ENCODE measurements at places on chromosomes 5 and 9.

DNA sequence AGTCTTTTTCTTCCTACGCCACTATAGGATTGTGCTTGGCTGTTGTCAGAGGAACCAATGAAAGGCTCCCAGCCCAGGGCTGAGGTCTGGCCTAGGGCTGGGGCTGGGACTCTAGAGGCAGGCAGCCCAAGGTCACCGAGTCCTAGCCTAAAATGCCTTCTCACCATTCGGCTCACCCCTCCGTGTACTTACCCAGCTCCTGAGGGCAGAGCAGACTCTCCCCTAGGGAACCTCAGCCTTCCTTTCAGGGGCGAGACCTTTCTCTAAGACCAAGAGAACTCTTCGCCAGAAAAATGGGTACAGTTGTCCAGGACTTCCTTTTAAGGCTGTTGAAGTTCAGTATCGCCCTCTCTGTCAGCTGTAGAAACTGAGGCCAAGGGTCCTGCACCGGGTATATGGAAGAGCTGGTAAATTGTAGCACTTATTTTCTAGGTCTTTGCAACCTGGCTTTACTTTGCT is 1.7 kb upstream of the SPRY4 start:
- DNase-seq: no peak

GRCh38 chr9:133225171-133226011 is 16.3 kb upstream of the OBP2B start:
- no peak for DNase-seq

GRCh38 chr9:127937388-127938297 is at the start of gene DPM2:
Gene DPM2, minus strand, starts transcription at chr9:127937854. Its CDS starts 34 bp downstream, at chr9:127937820.
- peak; percentile 42 for DNase-seq

- no peak for DNase-seq
Observed at GRCh38 chr5:160082614-160083500, 36.4 kb downstream of the PWWP2A start.

GRCh38 chr9:89358985-89359384 is 40.7 kb downstream of the SECISBP2 start:
- peak; percentile 18 for DNase-seq

DNA sequence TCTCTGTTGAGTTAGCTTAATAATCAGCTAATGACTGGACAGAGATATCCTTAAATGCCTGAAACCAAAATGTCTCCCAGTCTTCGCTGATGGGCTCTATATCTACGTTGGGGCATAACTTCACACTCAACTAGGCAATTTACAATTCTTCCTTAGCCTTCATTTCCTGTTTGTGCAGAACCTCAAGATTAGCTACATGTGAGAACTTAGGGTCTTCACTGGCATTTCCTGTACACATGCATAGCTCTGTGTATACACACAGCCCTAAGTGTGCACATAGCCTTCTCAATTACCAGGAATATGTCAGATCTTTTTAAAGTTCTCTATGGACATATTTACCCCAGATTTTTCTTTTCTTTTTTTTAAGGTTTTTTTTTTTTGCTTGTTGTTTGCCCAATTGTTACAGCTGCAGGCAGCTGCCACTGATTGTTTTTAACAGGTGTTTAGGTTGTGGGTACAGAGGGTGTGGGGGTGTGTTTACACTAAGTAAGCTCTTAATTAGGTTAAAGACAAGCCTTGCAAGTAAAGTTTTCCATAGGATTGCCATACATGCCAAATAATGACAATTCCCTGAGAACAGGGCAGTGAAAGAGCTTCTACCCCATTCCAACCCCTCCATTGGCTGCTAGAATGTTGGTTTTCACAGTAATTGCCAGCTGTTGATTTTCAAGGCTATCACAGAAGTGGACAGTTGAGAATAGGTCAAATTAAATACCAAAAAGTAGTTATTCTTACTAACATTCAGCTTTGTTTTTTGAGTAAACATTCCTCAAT is 441.0 kb downstream of the TLE4 start:
- no peak for DNase-seq

DNA sequence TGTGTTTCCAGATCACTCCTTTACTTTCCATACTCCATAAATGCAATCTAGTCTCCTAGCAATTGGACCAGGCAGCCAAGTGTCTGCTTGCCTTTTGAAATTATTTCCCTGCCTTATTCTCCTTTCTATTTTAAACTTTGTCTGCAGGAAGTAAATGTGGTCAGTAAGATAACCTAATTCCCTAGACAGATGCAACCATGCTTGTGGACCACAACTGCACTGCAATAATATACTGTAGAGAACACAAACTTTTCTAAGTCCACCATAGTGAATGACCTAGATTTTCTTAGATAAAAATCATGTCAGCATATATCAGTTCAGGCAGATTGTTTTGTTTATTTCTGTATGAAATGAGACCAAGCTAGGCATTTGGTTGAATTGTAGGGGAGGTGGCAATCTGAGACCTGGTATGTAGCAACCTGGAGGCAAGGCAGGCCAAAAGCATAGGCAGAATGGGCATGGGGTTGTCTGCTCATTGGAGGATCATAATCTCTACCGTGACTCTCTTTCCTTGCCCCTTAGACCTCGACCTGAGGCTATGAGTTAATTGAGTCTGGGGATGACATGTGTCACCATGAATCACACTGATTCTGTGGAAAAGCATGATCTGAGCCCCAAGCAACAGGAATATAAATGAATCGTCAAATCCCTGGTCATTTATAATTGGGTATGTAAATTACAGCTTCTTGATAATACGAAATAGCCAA is 20.7 kb downstream of the ACTL7B start:
- no peak for DNase-seq

GRCh38 chr5:112614986-112615385 is 122.7 kb upstream of the APC start:
- no peak for DNase-seq

- DNase-seq: no peak
Observed at GRCh38 chr5:121144764-121145163, 680.7 kb downstream of the PRR16 start.

DNA sequence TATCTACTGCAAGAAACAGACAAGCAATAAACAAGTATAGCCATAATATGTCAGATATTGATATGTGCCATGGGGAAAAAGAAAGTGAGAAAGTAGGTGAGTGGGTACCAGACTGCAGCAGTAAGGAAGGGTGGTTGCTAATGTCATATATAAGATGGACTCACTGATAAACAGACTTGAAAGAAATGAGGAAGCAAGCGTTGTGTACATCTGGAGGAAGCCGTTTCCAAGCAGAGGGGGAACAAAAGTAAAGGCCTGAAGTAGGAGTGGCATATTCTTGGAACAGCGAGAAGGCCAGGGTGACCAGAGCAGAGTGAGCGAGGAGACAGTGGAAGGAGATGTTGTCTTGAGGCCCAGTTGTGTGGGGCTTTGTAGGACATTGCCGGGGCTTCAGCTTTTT is 142.2 kb upstream of the MAP3K1 start:
- DNase-seq: no peak

GRCh38 chr5:111553868-111554267 is 41.5 kb upstream of the STARD4 start:
- DNase-seq: no peak

GRCh38 chr9:81112627-81113452 is 576.5 kb downstream of the TLE1 start:
- no peak for DNase-seq

GRCh38 chr5:143262393-143263174 is 140.9 kb downstream of the NR3C1 start:
- no peak for DNase-seq

DNA sequence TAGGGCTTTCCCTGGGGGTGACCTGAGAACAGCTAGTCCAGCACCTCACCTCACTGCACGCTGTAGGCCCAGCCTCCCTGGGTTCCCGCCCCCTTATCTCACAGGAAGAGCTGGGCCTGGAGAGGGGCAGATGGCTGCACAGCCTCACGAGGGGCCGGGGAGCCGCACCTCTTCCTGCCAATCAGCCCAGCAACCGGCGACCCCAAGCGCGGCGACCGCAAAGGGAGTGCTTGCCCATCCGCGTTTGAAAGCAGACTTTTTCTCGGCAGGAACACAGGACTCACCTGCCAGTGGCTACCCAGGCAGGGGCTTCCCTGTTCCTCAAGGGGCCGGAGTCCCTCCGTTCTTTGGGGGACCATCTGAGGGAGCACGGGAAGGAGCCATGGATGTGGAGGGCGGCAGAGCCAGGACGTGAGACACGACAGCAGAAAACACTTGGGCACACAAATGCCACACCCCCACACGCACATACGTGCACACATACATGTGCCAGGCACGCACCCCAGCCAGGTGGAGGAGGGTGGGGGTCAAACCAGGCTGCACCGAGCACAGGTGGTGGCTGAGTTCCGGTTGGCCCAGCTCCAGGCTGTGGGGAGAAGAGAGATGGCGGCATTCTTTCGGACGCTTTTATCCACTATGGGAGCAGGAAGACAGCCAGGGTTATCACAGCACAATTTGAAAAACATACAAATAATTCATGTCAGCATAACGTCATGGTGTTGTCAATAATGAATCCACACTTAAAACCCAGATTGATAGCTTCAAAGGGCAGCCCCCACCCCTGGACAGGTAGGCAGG is 11.3 kb downstream of the TMEM250 start:
- no peak for DNase-seq

DNA sequence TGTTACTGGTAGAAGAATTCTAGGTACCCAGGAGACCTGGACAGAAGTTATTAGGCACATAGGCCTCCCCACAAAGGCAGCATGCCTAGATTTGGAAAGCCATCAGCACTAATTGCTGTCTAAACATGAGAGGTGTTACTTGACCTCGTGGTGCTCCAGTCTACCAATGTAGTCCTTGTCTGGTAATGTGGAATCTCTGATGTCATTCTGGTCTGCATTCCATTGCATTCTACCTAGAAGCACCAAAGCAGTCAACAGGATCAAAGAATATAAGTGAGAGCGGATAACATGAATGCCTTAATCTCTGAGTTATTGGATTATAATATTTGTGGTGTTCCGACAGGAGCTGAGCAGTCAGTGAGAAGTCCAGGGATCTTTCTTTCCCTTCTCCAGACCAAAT is 175.2 kb downstream of the PSAT1 start:
- DNase-seq: no peak

GRCh38 chr9:128688501-128689292 is at the start of gene SET:
Gene SET, plus strand, starts transcription at chr9:128689222. Its CDS starts 361 bp downstream, at chr9:128689583.
- peak; percentile 89 for DNase-seq

DNA sequence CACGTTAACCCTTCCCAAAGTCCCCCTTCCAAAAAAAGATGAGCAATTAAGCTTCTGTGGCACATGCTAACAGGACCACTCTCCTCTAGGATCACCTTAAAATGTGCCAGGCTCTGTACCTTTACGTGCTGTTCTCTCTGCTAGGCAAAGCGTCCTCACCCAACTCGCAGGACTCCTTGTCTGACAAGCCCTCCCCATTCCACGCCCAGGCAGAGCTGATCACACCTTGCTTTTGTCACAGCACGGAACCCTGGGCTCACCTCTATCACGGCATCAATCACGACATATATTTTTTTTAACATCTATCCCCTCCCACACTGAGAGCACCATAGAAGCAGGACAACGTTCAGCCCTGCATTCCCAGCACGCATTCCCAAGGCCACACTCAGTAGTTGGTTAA is 47.1 kb downstream of the CDK5RAP2 start:
- DNase-seq: no peak

- DNase-seq: no peak
Observed at GRCh38 chr9:120901755-120902568, 24.6 kb downstream of the TRAF1 start.

DNA sequence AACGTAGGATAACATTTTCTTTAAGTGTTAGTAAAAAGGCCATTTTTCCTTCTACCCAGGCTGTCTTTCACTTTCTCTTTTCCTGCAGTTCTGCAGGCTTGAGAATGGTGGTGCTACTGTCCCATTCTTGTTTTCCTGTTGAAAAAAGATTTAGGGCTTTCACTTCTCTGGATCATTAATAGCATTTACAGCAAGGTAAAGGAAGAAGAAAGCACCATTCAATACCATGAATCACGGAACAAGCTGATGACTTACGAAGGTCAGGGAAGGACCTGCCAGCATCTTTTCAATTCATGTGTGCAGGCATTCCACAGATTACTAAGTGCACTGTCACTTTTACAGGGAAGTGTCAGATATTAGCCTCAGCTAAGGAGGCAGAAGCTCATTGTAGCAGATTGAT is 292.8 kb downstream of the YTHDC2 start:
- no peak for DNase-seq

DNA sequence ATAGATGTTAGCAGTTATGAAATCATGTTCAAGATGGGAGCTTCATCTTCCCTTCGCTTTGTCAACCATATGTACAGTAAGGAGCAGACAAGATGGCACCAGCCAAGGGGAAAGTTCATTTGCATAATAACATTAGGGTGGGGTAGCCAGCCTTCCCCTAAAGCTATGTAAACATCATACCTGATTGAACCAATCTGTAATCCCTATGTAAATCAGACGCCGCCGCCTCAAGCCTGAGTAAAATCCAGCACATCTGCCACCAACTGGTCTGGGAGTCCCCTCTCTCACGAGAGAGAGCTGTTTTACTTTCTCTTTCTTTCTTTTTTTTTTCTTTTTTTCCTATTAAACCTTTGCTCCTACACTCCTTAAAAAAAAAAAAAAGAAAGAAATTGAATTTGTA is 30.8 kb upstream of the REEP2 start:
- no peak for DNase-seq

- DNase-seq: no peak
Observed at GRCh38 chr5:42992088-42992879, 47.8 kb downstream of the ANXA2R start.

GRCh38 chr5:3006961-3007551 is 255.6 kb upstream of the IRX2 start:
- no peak for DNase-seq

DNA sequence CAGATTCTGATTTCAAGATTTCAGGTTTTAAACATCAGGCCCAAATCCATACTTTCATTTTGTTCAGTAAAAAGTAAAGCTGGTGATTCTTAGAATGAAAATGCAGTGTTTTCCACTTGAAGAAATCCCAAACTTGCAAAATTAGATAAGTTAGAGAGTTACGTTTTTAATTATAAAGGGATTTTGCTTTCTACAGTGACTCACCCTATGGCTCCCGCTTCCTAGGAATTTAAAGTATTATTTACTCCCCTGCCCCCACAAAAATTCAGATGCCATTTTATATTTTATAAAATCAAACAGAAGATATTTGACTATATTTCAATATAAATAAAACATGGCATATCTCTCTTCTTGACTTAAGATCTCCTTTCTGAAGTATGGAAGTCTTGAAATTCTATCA is 402.9 kb downstream of the ZSWIM6 start:
- no peak for DNase-seq

DNA sequence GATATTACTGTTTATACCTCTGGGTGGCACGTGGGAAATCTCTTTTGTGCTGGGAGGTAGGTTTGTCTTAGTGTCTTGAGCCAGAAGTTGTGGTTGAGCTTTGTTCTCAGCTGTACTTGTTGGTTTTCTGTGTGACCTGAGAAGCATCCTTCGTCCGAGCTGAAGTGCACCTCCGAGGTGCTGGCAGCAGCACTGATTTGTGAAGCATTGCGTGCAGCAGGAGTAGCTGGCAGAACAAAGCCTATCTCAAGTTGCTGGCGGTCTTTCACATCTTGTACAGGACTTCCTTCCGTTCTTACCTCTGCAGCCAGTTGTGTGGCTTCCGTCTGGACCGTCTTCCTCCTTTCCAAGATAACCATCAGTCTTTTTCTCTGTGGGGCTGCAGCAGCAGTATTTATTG is 4.3 kb downstream of the PRRC2B start:
- DNase-seq: no peak

DNA sequence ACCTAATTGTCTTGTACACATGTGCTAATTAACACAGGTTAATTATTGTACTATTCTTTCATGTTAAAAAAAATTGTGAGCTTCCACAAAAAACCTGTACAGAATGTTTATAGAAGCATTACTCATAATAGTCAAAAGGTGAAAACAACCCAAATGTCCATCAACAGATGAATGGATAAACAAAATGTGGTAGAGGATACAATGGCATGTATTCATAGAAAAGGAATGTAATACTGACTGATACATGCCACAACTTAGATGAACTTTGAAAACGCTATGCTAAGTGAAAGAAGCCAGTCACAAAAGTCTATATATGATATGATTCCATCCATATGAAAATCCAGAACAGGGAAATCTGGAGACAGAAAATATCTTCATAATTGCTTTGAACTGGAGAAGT is 25.6 kb downstream of the RRAGA start:
- DNase-seq: no peak
